ENCODE measurements at places on chromosomes 11 and 22.

DNA sequence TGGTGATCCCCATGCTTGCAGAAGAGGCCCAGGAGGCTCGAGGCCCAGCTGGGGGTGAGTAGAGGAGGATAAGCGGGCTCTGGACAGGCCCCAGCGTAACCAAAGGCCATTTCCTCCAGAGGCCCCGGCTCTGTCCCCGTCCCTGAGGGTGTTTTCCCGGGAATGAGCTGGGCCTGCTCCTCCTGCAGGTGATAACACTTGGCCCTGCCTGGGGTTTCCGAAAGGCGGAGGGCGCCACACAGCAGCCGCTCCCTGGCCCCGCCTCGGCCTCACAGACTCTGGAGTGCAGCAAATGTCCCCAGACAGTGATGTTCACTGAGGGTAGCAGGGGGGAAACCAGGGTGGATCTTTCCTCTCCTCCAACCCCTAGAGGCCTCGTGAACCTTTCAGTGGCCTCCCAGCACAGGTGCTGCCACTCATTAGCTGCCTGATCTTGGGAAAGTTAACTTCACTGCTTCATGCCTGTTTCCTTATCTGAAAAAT is 10.5 kb upstream of the MGAT3 start:
- no peak for DNase-seq

- DNase-seq: no peak
Measured at GRCh38 chr11:60810569-60810968, 25.4 kb downstream of the MS4A10 start.

- no peak for DNase-seq
Measured at GRCh38 chr11:70930215-70930614, 322.2 kb downstream of the SHANK2 start.

GRCh38 chr11:125351033-125351867 is 144.8 kb downstream of the FEZ1 start:
- DNase-seq: no peak

- DNase-seq: no peak
Measured at GRCh38 chr11:14275076-14275475, 83.9 kb downstream of the RRAS2 start.

Data from activated T-cell treated with anti-CD3 and anti-CD28 coated beads, Interleukin-2, amount 50 U/mL, for 24 hours (primary cell).